ENCODE measurements at places on chromosomes 11 and 22.

- no peak for DNase-seq
Observed at GRCh38 chr11:74820763-74821162, 72.1 kb downstream of the RNF169 start.

DNA sequence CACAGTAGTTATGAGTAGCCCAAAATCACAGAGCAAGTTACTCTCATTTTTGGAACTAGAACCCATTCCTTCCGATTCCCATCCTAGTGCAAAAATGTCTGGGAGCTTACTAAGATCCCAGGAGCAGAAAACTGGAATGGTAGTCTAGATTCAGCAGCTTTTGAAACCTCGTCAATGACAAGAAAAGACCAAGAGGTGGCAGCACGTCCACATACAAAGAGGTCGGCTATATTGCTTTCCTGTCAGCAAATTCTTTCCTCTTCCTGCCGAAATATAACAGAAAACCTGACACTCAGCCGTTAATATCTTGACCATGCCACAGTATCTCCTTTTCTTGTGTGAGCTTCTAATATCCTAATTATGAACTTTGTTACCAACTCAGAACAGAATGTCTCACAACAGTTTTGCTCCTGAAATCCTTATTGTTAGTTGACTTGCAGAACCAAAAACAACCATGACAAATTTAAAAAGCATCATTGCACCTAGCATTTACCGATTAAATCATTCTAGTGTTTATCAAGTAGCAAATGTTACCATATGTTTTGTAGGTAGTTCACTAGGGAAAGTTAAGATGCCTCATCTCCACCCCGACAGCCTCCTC is 92.8 kb upstream of the OR9G4 start:
- DNase-seq = no peak

GRCh38 chr11:75583718-75584658 is 21.9 kb downstream of the SERPINH1 start:
- no peak for DNase-seq

DNA sequence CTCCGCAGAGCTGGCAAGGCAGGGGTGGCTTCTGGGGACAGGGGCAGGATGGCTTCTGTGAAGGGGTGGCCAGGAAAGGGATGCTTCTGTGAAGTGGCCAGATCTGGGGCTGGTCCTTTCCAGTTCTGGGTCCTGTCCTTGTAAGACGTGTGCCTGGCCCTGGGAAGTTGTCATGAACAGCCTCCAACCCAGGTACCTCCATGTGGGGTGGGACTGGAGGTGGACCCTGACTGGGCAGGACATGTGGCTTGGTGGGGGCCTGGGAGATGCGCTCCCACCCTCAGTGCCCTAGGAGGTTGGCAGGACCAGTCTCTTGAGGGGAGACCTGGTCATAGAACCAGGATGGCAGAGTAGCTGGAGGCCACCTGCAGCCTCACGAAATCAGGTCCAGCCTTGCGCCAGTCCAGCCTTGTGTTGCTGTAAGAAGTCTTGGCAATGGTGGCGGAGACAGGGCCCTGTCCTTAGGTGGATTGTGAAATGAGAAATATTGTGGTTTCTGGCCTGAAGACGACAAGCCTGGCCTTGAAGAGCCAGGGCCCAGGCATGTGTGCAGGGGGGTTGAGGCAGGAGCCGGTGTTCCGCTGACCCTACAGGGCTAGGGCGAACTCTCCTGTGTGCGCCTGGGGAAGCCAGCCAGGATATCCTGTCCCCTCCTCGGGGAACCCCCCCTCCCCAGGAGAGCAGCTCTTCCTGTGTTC is 2.6 kb downstream of the KCNQ1 start:
- no peak for DNase-seq

DNA sequence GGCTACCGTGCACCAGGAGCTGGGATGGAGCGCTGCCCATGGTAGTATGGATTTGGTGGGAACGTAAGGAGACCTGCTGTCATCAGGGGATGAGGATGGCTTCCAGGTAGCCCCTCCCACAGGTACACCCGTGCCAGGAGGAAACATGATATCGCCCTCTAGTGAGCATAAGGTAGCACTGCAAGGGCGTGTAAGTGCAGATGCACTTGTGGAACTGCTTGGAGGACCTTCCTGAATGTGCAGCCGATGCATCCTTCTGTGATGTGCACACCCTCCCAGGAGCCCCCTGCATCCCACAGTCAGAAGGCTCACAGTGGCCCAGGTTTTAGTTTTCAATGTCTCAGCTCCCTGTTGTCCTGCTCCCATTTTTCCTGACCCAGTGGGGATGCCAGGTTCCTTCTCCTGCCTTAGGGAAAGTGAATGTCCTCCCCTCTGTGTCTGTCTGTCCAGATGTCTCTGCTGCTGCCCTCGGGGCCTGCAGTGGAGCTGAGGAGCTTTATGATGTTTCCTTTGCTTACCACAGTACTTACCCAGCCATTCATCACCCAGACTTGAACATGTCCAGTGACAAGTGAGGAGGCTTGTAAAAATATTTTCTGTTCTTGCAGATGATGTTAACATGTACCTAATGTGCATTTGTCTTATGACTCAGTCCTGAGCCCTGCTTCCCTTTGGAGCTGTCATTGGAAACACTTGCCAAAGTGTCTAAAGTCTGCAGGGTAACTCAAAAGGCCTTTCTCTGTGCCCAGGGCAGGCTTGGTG is 49.2 kb downstream of the DBX1 start:
- no peak for DNase-seq

GRCh38 chr22:38028344-38029130 is 28.7 kb upstream of the PICK1 start:
- no peak for DNase-seq

DNA sequence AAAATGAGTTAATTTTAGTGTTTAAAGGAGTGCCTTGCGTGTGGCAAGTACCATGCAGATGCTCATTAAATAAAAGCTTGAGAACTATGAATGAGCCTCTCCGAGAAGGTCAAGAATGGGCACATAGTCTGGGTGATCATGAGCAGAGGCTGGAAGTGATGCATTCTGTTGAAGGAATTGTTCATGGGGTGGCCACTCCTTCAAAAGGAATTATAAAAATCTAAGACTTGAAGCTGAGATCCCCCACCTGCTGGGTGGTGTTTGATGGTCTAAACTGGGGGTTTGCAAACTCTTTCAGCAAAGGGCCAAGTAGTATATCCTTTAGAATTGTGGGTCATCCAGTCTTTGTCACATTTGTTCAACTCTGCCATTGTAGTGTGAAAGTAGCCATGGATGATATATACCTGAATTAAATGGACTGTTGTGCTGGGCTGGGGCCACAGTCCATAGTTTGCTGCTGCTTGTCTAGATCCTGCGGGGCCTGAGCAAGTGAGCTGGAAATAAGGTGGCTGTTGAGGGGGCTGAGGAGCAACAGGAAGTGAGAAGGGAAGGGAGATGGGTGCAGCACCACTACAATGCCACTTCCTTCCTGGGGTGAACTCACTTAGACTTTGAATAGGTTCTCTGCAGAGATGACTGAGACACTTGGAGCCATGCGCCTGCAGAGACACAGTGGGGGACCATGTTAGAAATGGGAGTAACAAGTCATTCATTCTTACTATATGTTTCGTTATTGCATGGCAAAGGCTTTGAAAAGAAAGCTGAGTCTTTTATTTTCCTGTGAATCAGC is 179.0 kb downstream of the SNX19 start:
- DNase-seq = no peak

DNA sequence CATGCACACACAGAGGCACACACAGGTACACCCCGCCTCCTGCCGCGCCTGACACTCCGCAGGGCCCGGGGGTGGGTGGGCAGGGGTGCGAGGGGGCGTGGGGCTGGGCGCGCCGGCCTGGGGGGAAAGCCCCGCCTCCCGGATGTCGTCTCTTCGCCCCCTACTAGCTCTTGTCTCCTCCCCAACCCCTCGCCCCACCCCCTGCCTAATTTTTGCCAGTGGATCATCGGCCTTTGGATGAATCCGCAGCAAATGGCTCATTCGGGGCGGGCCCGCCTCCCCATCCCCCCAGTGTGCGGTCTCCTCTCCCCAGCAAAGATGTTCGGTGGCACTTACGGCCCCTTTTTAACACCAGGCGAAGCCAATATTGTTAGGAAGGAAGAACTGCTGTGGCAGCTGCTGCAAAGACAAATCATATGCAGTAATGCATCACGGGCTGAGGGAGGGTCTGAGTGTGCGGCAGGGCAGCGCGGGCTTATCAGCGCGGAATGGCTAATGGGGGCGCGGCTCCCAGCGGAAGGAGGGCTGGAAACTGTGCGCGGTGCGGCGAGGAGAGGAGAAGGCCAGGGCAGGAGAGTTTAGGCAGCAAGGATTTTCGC is 13.4 kb upstream of the NECTIN1 start:
- DNase-seq = no peak

- DNase-seq = no peak
Observed at GRCh38 chr11:6623391-6624363, 4.5 kb upstream of the TPP1 start.

DNA sequence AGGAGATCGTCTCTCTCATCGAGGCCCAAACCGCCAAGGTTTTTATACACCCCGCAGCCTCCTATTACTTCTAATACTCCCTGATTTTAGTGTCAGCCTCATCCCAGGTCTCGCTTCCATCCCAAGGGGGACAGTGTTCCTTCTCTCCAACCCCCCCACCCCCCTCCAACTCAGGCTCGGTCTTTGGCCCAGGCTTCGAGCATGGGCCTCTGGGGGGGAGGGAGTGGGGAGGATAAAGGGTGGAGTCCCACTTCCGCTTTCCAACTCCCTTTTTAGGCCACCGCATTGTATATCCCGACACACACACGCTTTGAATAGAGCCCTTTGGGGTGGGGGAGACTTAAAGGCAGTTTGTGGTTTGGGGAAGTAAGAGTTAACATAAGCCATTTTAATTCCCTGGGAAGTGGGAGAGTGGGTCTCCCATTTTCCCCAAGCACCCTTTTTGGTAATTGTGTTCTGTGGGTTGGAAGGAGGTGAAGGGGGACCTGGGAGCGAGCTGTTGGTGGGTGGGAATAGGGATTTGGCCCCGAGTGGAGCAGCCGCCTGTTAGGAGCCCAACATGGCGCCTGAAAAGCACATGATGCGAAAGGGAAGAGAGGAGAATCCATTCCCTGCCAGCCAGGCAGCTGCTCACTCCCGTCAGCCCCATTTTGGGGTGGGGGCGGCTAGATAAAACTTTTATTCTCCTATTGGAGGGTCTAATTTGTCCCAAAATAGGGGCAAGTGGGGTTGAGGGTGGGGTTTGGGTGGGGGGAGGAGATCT is 844 bp downstream of the PCF11 start:
- peak; percentile 20 for DNase-seq

DNA sequence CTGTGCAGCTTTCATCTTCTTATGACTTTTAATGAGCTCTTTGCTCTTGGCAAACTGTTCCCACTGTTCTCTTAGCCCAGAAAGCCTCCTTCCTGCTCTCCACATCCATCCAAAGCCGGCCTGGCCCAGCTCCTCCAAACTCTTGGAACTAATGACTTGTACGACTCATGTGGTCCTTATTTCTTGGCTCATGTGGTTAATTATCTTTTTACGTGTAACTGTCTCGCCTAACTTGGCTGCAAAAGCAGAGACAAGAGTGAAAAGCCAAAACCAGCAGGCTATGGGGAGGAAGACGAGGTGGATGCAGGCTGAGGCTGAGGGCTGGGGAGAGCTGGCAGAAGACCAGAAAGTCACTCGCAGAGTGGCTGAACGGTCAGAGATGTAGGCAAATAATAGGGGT is 5.5 kb downstream of the CSNK2A3 start:
- DNase-seq = no peak

DNA sequence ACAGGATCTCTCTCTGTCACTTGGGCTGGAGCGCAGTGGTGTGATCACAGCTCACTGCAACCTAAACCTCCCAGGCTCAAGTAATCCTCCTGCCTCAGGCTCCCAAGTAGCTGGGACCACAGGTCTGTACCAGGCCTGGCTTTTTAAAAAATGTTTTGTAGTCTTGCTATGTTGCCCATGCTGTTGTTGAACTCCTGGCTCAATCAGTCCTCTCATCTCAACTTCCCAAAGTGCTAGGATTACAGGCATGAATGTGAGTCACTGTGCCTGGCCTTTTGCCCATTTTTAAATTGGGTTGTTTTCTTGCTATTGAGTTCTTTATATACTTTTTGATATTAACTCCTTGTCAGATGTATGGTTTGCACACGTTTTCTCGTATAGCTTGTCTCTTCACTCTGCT is 33.0 kb upstream of the PITPNB start:
- DNase-seq = no peak

DNA sequence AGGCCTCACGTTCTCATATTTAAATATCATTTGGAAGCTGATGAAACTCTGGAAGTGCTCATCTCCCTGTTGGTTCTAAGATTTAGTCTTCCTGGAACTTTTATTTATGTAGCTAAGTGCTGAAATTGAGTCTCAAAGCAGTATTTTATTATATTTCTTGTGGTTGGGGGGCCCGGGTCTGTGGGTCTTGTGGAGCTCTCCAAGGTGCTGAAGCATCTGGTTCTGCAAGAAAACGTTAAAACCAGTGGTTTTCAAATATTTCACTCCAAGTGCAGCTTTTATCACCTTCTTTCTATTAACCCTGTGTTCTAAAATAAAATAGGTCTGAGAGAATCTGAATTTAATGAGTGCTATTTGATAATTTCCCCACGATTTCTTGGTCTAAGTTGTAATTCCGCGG is 1404.8 kb downstream of the TBC1D22A start:
- DNase-seq = no peak

DNA sequence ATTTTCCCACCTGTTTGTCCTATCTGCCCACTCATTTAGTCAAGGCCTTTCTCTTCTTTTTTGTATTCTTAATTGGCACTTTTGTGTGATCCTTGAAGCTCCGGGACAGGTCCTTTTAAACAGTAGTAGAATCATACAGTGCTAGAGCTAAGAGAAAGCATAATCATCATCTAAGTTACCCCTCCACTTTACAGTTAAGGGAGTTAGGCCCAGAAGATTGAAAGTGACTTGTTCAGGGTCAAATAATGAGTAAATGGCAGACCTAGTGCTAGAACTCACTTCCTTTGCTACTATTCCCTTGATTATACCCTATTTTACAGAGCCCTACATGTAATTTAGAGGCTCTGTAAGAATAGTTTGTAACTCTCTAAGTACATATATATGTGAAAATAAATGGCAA is 2.5 kb downstream of the USP47 start:
- DNase-seq = no peak

GRCh38 chr11:120929664-120930154 is 94.2 kb upstream of the TBCEL start:
- DNase-seq = no peak

- no peak for DNase-seq
Observed at GRCh38 chr11:218815-219593, 11.5 kb downstream of the RIC8A start.

- DNase-seq = no peak
Observed at GRCh38 chr11:75087319-75088305, 9.1 kb downstream of the OR2AT4 start.

GRCh38 chr11:90849312-90849711 is 626.5 kb upstream of the CHORDC1 start:
- no peak for DNase-seq

GRCh38 chr11:33268945-33269540 is 11.9 kb downstream of the HIPK3 start:
- DNase-seq = no peak

- no peak for DNase-seq
Observed at GRCh38 chr22:50305923-50306566, 1.4 kb downstream of the PLXNB2 start.

DNA sequence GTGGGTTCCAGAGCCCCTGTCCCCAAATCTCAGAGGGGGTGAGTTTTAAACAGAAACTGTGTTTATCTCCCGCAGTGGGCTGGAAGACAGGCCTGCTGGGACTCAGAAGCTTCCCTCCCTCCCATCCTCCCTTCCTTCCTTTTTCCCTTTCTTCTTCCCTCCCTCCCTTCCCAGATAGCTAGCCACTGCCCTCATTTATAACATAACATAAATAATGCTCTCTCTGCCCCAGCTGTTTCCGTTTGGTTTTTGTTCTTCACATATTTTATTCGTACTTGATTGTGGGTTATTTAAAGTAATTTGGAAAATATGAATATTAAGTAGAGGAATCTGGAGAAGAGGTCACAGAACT is 140.9 kb downstream of the TEAD1 start:
- DNase-seq = no peak

GRCh38 chr11:9947231-9947864 is 283.5 kb downstream of the SWAP70 start:
- DNase-seq = no peak
